Neural crest cell (in vitro differentiated cells): ENCODE measurements at places on chromosomes 11 and 22.

GRCh38 chr11:91850021-91850420, 374.6 kb upstream of the FAT3 start:
- DNase-seq = no peak

GRCh38 chr11:61087426-61088119, 14.7 kb upstream of the CD5 start:
- no peak for DNase-seq

GRCh38 chr11:40877256-40877655, 582.2 kb downstream of the LRRC4C start:
- no peak for DNase-seq

GRCh38 chr11:12192794-12193514, 82.6 kb downstream of the MICAL2 start:
- DNase-seq = no peak

DNA sequence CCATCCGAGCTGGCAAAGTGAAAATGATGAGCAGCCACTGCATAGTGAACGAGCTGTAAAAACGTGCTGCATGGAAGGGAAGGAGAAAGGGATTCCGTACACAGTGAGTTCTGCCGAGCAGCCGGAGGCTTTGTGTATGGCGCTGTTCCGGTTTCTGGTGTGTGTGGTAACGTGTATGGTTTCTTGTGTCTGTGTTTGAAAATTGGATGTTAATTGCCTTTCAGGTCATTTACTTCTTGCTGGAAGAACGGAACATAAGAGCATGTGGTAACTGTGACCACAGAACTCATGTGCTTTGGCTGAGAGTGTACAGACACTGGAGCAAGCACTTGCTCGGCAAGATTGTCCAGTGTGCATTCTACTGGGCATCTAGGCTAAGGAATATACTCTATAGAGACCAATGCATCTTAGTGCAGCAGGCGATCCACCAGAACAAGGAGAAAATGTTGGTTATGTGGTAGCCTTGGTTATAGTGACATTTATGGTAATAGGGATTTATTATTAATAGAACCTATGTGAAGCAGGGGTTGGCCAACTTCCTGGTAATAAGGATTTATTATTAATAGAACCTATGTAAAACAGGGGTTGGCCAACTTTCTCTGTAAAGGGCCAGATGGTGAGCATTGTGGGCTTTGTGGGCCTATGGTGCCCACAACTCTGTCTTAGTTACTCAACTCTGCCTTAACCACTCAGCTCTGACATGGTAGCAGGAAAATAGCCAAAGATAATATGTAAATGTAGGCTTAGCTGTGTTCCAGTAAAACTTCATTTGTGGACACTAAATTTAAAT, 49.2 kb downstream of the GRAMD1B start:
- DNase-seq = no peak

- DNase-seq = no peak
These were observed 915.7 kb downstream of the NTM start for GRCh38 chr11:132286106-132286505.

- DNase-seq = no peak
These were observed 4.6 kb downstream of the TMEM225 start for GRCh38 chr11:123880912-123881311.

DNA sequence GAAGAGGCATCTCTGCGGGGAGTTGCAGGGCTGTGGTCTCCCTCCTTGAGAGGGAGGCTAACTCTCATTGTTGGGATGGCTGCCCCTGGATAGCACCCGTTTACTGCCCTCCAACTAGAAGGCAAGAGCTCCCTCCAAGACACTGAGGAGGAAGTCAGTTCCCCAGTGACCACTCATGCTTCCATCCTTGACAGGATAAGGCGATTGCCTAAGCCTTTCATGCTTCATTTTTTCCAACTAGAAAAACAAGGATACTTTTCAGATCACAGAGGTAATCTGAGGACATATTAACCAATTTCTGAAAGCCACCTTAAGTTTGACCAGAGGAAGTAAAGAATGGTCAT, 186.6 kb downstream of the MAML2 start:
- DNase-seq = no peak

DNA sequence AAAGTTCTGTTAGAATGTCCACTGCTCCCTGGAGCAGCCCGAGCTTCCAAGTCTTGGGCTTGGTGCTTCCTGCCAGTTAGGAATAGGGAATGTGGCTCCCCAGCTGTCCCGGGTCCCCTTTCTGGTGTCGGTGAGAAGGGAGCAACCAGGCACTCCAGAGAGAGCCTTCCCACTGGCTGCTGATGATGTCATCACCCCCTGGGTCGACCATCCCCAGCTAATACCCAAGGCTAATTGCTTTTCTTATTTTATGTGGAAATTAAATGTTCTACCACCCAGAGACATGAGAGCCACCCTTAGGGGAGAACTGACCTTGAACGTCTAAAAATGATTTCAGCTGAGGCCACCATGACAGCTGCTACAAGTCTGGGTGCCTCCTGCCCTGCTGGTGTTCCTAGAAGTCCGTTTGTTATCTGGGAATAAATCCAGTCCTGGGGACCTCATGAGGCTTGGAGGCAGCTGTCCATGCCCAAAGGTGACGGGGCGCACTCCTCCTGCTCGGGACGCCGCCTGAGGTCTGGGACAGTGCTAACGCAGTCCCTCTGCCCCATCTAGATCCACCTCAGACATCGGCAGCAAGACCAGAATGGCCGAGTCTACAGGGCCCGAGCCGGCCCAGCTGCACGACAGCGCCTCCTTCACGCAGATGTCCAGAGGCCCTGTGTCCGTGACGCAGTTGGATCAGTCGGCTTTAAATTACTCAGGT, 42.3 kb downstream of the C11orf91 start:
- DNase-seq = no peak

DNA sequence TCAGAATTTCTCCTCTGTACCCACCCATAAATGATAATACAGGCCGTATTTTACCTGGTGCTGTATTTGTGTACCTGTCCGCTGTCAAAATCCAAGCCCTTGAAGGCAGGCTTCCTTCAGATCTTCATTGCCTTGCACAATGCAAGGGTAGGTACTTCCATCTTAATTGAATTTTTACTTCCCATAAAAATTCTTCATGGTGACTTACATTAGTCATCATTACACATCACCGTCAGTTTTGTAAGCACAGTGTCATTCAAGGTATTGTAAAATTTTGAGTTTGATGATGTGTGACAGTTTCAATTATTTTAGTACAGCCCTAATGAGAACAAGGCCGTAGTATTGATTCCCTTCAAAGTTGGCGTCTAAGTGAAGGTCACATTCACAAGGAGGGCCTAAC, 770 bp upstream of the TSG101 start:
- no peak for DNase-seq

DNA sequence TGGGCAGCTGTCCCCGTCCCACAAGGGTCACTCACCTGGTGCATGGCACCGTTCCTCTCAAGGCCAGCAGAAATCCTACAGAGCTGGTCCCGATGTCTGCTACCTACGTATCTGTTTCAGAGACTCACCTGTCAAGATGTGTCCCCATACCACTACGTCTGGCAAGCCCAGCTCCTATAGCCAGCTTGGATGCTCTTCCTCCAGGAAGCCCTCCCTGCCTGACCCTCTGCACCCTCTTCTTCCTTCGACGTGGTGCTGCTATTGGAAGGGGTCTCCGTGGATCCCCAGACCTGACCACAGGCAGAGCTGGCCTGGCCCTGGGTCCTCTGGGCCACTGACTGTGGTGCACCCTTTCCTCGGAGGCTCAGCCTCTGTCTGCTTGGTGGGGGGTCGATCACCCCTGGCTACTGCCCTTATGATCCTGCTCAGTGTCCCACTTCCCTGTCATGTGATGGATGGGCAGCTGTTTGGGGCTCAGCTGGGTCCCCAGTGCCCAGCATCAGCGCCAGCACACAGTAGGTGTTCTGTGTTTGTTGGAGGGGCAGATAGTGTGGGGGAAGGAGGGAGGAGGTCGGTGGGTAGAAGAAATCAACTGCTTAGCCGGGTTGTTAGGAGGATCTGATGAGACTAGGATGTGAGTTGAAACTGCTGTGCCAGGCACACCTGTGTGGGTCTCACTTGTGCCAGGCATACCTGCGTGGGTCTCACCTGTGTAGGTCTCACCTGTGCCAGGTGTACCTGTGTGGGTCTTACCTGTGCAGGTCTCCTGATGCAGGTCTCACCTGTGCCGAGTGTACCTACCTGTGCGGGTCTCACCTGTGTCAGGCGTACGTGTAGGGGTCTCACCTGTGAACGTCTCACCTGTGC, 21.7 kb upstream of the ARHGAP8 start:
- no peak for DNase-seq

- DNase-seq = no peak
These were observed 1455.3 kb downstream of the BRD1 start for GRCh38 chr22:48372390-48372789.

- peak; percentile 49 for DNase-seq
These were observed 36.3 kb upstream of the POLA2 start for GRCh38 chr11:65225279-65226102.
